Cardiac septum (tissue), 1 donor: ENCODE measurements at places on chromosomes 7 and 10. TPM values are rescaled to one million over a fixed set of nuclear protein-coding genes. Genes with fewer than 3 reads are reported as not detected.

DNA sequence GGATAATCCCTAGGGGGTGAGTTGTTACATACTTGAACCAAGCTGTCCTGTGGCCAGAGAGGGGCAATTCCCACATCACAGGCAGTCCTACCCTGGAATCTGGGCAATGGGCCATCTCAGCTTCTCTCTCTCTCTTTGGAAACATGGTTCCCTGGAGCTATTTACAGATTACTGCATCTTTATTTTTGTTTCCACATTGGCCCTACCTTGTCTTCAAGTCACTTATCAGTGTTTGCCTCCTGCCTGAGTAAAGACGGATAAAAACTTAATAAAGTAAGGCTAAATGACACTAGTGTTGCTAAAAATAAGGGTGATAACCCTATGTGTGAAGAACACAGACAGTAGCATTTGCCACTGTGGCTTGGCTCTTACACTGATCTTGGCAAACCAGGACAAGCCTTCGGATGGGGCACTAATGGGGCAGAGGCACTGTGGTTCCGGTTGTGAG, 228.2 kb downstream of the GFRA1 start:
- DNase-seq = no peak

- DNase-seq = no peak
These were observed 634 bp downstream of the HECW1 start for GRCh38 chr7:43112941-43113621.

IQUB gene
- total RNA-seq = 0.78 TPM

DNA sequence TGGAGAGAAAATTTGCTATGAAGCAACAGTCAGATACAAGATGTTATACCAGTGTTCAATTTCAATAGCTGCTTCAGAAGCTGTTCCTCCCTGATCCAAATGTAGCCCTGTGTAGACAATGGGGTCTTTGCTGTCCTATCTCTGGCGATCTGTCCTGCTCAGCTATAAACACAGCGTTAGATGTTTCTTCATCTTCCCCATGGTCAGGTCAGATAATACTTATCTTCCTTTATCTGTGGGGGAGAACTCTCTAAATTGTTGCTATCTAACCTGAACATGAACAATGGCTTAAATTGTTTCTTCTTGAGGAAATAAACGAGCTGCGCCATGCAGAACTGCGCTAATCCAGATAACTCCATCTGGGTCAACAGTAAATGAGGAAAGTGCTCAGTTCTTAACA, 15.6 kb upstream of the KIAA1217 start:
- no peak for DNase-seq

CRYGN gene
- total RNA-seq = not detected

DNA sequence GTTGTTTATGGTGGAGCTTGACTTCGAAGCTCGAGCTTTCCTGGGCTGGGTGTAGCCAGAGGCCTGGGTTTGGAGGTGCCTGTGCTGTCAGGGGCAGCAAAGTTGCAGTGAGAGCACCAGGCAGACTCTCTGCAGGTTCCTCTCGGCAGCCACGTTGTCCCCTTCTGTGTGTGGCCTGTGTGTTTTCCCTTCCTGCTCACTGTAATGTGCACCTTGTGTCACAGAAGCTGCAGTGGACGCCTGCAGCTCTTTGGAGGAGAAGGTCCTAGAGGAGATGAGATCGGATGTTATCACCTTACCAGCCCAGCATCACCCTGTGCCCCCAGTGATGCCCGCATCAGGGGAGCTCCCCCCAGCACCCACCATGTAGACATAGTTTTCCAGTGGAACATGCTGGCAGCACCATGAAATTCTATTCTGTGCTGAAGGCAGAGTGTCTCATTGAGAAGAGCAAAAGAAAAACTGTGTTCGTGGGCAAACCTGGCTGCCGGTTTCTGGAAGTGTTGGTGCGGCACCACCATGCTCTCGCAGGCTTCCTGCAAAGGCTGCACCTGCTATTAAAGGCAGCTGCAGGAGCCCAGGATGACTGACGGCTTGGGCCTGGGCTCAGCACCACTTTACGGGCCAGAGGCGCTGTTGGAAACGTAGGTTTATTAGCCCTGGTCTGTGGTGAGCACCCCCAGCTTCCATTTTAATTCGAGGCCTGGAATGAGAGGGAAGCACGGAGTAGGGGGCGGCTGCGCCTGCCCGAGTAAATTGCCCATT, 609.8 kb upstream of the FOXK1 start:
- no peak for DNase-seq

DNA sequence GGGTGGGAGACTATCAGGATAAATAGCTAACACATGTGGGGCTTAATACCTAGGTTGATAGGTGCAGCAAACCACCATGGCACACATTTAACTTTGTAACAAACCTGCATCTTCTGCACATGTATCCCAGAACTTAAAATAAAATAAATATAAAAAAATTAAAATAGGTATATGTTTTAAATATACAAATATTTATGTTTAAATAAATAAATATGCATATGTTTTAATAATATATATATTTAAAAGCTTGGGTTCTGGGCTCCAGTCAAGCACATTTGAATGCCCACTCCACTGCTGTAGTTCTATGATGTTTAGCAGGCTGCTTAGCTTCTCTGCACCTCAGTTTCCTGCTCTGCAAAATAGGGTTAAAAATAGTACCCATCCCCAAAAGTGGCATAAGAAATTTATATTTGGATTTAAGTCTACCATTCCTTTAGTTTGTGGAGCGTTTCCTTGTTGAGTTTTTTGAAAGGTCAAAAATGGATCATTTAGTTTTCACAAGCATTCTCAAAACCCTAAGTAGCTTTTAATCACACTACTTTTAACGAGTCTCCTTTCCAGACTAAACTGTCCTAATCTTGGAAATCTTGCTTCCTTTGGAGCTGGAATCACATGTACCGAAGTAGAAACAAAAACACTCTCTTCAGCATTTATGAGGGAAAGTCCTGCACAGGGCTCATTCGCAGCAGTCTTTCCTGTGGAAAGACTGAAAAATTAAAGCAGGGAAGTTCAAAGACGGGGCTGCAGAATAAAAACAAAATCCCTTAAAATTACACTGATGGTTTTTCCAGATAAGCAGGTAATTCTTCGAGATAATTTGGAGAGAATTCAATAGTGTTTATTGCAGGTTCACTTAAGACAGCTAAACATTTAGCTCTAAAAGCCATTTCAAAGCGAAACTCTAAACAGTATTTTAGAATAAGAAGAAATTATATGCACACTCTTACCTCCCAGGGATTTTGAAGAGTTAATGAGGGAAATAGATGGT, 111.7 kb upstream of the LYZL1 start:
- DNase-seq = no peak

TMEM184A gene
- 0.08 TPM for total RNA-seq

DNA sequence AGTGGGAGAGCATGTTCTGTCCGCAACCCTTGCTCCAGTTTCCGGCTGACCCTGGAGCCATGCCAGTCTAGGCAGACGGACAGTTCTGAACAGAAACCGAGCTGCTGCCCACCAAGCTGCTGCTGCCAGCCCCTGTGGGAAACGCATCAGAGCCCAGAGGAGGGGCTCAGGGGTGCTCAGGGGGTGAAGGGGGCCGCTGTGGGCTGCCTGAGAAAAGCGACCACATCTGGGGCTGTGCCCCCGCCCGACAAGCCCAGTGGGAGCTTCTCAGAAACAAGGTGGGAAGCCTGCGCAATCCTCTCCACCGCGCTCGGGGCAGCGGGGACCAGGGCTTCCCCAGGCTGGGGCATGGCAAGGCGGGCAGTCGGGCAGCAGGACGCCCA, 38.8 kb upstream of the CFAP46 start:
- no peak for DNase-seq

DNA sequence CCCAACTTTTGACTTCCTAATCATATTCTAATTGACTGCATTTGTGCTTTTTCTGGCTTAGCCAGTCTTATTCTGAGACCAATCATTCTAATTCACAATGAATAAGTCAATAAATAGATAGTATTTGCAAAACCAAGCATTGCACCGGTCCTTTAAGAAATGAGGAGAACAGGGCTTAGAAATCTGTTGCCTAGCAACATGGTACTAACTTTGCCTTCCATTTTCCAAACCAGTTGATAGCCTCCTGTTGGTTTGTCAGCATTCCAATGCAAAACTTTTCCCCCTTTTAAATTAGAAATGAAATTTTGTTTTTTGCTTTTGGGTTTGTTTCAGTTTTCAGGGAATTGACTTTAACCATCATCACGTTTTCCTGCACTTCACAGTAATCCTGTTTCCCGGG, 603.5 kb upstream of the NRP1 start:
- no peak for DNase-seq

GRCh38 chr7:79608005-79608404, 154.5 kb upstream of the MAGI2 start:
- no peak for DNase-seq

DNA sequence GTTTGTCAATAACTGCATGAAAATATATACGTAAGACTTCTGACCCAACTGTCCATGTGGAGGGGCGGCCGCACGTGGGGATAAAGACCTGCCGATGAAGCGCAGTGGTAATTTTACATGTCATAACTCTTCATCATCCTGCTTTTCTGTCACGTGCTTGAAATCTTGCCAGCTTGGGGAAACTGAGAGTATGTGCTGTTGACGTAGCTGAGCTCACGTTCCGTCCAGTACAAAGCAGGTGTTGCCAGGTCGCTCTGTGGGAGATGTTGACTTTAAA, 105.1 kb downstream of the INPP5A start:
- no peak for DNase-seq

GRCh38 chr10:97334370-97335175, at the start of gene FRAT2:
Gene FRAT2 (minus strand): TSS chr10:97334729. CDS start chr10:97334572, 157 bp downstream.
- peak; percentile 96 for DNase-seq

GRCh38 chr10:676178-676577, 13.3 kb downstream of the DIP2C start:
- no peak for DNase-seq

GRCh38 chr7:80287400-80288174, 153.0 kb downstream of the GNAI1 start:
- DNase-seq = no peak

MBL2 gene
- not detected for total RNA-seq

GRCh38 chr10:24750695-24751094, 27.0 kb upstream of the ARHGAP21 start:
- DNase-seq = no peak

EDRF1 gene
- 8.6 TPM for total RNA-seq

TRPV5 gene
- total RNA-seq = not detected

DNA sequence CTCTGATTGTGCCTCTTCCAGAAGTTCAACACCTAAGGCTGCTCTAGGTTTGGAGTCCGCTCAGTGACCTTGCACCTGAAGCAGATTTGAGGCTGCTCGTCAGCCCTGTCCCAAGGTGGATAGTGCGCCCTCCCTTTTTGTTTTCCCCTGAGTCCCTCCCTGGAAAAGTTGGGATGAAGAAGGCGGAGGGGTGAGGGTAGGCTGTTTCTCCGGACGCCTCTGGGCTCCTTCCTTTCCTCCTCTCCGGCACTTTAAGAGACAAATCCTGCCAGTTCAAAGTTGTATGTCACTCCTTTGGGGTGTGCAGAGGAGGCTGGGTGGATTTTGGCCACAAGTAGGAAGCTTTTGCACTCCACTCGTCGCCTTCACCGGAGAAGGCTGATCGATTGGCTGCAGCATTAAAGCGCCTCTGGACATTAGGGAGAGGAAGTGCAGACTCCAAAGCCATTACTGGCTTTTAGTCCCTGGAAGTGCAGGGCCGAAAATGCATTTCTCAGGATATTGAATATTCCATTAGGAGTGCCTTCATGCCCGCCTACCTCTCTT, 81.9 kb upstream of the PRKG1 start:
- DNase-seq = no peak

DNA sequence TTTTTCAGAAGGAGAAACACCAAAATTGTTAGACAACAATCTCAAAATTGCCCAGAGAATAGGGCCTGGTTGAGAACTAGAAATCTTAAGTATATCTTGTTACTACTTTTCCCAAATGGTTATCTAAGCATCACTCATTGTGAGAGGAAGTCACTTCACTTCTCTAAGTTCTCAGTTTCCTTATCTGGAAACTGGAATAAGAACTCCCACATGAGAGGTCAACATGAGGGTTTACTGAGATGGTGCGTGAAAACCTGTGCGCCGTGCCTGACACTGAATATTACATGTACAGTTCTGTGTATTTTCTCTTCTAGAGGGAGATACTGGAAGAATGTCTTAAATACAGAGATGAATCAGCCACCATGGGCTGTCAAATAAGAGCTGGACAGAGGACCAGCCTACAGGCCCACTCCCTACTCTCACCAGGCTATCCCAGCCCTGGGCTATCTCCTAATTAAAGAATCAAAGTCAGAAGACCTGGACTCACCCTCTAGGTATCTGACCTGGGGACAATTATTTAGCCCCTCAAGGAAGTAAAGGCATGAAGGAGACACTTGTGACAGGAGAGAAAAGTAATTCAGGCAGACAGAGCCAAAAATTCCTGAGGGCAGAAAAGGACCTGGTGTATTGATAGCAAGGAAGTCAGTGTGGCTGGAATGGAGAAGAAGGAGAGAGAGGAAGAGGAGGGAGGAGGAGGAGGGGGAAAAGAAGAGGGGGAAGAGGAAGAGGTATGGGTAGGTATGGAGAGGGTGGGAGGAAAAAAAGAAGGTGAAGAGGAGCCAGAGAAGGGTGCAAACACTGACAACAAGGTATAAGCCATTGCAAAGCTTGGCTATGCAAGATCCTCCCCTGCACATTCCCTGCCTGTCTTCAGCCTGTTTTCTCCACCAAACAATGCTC, 44.9 kb downstream of the CCDC71L start:
- DNase-seq = no peak

DNA sequence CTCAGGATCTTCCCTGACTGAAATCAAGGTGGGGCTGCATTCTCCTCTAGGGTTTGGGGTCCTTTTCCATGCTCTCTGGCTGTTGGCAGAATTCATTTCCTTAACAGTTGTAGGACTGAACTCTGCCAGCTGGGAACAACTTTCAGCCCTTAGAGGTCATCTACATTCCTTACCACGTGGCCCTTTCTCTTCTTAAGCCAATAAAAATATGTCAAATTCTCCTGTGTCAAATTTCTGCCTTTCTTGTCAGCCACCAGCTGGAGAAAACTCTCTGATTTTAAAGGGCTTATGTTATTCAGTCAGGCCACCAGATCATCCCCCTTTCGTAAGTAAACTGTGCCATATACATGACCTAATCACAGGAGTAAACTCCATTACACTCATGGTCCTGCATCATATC, 95.3 kb upstream of the IL6 start:
- DNase-seq = no peak

GRCh38 chr7:121591926-121592325, 195.8 kb upstream of the FAM3C start:
- no peak for DNase-seq

HUS1 gene
- total RNA-seq = 24.1 TPM

SH2D4B gene
- not detected for total RNA-seq

TEX47 gene
- 0.24 TPM for total RNA-seq

DNA sequence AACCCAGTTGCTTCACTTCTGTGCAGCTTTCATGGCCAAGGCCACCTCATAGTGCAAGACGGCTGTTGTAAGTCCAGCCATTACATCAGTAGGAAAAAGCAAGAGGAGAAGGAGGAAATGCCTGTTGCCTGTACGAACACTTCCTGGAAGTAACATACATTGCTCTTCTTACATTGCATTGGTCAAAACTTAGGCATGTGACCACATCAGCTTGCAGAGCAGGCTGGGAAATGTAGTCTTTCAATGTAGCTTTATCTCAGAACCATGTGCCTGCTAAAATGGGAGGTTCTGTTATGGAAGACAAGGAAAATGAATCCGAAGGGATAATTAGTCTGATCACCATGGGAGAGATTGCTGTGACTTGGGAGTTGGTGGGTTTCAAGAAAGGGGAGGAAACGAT, 4.3 kb downstream of the SLC29A3 start:
- no peak for DNase-seq
